ENCODE measurements at places on chromosomes 12 and 14. TPM values are rescaled to one million over a fixed set of nuclear protein-coding genes. Genes with fewer than 3 reads are reported as not detected.

- no peaks in the 10 kb centered on the region for H3K4me1 ChIP-seq
- H3K36me3 ChIP-seq: peaks cover 4% of the 10 kb centered on the region
- H3K4me3 ChIP-seq: no peak overlapping the region
These were observed 44.2 kb downstream of the INSM2 start for GRCh38 chr14:35578135-35578534.

The POTEG gene
- not detected for total RNA-seq

DNA sequence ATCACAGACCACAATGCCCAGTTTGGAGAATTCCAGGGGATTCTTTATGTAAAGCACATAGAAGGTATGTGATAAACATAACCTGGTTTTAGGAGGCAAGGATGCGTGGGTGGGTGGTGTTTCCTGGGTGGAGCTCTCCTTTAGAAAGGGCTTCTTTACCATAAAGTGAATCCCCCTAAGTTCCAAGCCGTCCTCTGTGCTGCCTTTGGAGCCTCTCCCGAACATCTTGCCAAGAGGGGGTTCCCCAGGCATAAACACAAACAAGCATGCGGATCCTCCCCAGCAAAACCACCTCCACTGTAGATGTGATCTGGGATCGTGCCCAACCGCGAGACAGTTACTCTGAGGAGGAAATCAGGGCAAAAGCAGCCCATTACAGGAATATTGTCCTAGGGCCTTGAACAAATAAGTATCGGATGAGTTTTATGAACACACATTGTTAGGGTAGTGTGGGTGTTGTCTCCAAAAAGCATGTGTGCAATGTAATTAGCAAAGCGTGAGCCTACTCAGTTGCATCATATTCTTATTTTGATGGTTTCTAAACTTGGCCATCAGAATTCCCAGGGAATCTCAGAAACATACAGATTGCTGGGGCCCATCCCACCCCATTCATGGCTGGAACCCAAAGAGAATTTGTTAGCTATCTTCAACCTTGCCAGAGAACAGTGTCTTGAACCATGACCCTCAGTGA is 48.8 kb upstream of the CORO1C start:
- peaks cover 18% of the 10 kb centered on the region for H3K4me1 ChIP-seq
- no peak overlapping the region for H3K27ac ChIP-seq
- no peaks in the 10 kb centered on the region for H3K27me3 ChIP-seq
- H3K36me3 ChIP-seq: peaks cover 30% of the 10 kb centered on the region
- H3K4me3 ChIP-seq: no peak overlapping the region

DNA sequence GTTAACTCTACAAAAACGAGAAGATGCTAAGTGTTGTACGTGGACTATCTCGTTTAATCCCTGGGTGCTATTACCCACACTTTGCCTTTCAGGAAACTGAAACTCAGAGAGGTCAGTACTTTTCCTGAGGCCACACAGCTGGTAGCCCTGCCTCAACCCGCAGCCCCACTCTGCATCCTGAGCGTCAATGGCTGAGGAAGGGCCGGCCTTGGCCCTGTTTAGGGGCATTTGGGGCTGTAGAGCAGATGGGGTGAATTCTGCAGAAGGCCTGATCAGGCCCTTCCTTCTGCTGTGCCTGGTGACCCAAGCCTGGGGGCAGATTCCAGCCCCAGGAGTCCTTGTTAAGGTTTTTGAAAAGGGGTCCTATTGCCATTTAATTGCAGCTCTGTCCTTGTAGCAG is 3.7 kb upstream of the CCDC197 start:
- H3K27me3 ChIP-seq: peaks cover 31% of the 10 kb centered on the region
- no peaks in the 10 kb centered on the region for H3K36me3 ChIP-seq
- no peak overlapping the region for H3K4me3 ChIP-seq
- no peaks in the 10 kb centered on the region for H3K4me1 ChIP-seq

GRCh38 chr12:7907009-7907408 is 29.0 kb downstream of the SLC2A3 start:
- H3K4me1 ChIP-seq: no peaks in the 10 kb centered on the region
- no peak overlapping the region for H3K27ac ChIP-seq
- H3K4me3 ChIP-seq: no peak overlapping the region
- H3K36me3 ChIP-seq: no peaks in the 10 kb centered on the region
- H3K27me3 ChIP-seq: no peaks in the 10 kb centered on the region

The PIWIL1 gene
- total RNA-seq: not detected

- H3K27ac ChIP-seq: no peak overlapping the region
- no peaks in the 10 kb centered on the region for H3K36me3 ChIP-seq
- no peaks in the 10 kb centered on the region for H3K4me1 ChIP-seq
- H3K4me3 ChIP-seq: no peak overlapping the region
- no peaks in the 10 kb centered on the region for H3K27me3 ChIP-seq
- DNase-seq: no peak
These were observed 82.5 kb downstream of the MED13L start for GRCh38 chr12:116194935-116195431.
